ENCODE measurements at places on chromosomes 13 and 19.

- DNase-seq = no peak
These were observed 6.9 kb downstream of the HAS1 start for GRCh38 chr19:51716925-51717324.

- no peak for DNase-seq
These were observed 10.0 kb upstream of the VSTM2B start for GRCh38 chr19:29515706-29516357.

DNA sequence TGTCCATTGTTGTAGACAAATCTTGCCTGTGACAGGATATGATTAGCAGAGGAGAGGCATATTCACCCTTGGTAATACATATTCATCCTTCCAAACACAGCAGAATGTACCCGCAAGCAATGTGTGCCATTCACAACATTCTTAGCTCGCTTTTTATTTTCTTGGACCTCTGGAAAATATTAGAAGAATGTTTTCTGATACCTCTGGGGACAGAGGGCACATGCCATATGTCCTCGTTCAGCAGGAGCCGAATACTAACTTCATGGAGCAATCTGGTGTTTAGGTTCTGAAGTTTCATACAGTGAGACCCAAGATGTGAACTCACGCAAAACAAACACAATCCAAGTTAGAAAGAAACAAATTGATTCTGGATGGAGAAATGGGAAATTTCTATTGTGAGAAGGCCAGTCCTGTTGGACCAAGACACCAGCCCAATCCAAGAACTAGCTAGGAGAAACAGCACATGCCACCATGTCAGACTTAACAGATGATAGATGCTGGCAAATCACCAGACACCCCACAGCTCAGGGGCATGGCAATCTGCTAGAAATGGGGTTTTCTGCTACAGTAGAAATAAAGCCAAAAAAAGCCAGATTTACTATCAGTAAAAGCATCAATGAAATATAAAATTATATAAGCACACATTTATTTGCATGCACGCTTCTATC lies 297.4 kb downstream of the DCLK1 start:
- no peak for DNase-seq

- DNase-seq = no peak
These were observed 156.0 kb downstream of the GGACT start for GRCh38 chr13:100432611-100433010.

DNA sequence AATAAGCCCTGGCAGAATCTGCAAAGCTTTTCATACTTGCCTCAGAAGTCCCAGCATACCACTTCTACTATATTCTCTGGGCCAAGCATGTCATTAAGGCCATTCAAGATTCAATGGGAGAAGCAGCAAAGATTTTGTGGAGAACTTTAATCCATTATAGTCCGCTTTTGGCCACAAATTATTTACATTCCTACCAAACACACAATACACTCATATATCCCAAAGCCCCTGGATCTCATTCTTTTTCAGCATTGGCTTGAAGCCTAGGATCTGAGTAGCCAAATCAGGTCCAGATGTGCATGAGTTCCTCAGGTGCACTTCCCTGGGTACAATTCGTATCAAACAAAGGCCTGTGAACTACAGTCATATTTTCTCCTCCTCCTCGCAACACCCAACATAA lies 203.4 kb downstream of the NDFIP2 start:
- DNase-seq = no peak

GRCh38 chr13:112679381-112679780 lies 10.5 kb upstream of the ATP11A start:
- no peak for DNase-seq

DNA sequence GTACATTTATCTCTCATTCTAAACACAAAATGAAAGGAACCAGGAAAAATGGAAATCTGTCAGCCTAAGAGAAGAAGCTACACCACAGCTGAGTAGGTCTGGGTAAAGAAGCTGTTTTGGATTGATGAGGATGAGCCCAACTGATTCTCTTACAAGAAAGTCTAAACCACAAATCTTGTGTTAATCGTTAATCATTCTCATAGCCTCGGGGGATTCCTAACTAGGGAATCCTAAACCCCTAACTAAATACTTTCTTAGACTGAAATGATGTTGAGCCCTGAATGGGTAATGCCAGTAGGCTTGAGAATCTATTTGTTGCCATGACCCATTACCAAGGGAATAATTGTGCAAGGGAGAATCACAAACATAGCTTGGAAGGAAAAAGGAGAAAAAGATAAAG lies 327.5 kb upstream of the SPRY2 start:
- no peak for DNase-seq

DNA sequence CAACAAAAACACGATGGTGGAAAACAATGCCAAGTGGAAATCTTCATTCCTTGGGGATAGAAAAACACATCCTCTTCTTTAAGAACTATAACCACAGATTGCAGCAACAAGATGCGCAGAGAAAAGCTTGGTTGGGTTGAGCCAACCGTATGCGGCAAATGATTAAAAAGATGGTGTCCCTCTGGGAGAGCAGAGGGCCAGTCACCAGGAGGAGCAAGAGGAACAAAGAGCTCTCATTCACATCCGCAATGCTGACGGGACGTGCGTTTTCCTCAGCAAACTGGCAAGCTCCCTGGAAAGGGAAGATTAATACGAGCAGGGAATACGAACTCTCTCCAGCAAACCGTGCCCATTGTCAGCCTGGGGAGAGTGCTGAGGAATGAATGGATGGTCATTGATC lies 141.6 kb downstream of the KATNAL1 start:
- peak; percentile 29 for DNase-seq

- no peak for DNase-seq
These were observed 53.0 kb downstream of the NUFIP1 start for GRCh38 chr13:44936246-44936645.

GRCh38 chr19:18390065-18390907 lies 4.3 kb downstream of the GDF15 start:
- no peak for DNase-seq

DNA sequence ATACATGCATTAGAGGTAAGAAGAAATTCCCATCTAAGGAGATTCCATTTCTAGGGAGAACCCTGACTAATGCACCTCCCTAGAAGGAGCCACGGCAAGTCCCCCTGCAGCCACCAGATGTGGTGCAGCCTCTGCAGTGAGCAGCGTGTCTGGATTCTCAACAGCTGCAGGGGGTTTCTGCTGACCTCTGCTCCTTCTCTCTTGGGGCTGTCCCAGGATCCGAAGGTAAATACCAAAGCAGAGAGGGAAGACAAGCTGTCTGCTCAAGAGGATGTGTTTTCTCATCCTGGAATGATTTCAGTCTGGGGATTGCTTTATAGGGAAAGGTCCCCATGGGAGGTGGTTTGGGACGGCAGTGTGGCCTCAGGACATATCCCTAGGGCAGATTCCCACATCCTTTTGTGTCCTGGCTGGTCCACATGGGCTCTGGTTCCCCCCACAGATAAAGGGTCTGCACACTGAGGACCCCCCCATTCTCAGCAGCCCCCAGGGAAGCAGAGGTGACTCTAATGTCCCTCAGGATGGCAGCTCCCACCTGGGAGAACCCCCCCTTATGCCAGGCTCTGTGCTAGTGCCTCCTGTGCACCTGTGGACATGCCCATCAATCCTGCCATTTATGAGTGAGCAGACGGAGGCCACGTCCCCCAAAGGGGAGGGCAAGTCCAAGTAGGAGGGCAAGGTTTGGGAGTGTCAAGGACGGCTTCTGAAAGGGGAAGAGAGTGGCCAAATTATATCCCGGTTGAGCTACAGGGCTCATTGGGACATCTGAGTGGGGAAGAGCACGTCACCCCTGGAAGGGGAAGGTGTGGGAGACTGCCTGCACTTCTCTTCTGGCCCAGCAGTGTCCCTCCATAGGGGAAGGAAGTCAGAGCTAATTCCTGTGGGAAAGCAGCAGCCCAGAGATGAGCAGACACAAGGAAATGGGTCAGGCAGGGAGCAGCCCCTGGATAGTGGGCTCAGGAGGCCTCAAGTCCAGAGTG lies 10.2 kb upstream of the OR10H5 start:
- DNase-seq = no peak

DNA sequence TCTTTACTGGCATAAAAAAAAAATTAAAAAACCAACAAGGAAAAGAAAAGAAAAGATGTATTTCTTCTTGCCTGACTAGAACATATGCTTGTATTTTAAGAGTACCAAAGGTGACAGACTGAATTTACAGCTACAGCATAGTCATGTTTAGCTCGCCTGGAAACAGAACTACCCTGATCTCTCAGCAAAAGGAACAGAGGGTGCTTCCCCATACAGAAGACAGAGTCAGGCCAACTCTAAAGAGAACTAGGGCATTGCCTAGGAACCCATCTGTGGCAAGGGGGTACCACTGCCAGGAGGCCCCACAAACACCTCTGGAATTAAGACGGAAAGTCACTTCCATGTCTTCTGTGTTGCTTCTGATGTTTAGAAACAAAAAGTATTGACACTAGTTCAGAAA lies 252.1 kb upstream of the STARD13 start:
- DNase-seq = no peak

DNA sequence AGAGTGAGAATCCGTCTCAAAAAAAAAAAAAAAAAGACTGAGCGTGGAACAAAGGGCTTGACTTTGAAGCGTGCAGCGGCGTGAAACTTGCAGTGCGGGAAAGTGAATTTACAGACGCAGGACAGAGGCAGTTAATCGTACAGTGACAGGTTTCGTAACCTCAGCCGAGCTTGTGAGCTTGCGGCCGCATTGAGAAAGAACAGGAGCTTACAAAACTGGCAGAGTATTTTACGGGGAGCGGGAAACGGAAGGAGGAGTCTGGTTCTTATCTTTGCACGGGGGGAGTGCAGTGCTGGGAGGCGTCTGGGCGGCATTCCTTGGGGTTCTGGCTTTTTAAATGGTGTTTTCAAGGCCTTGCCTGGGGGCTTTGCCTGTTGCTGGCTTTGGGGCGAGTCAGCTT lies 6.0 kb upstream of the BSG start:
- peak; percentile 81 for DNase-seq
